CD4-positive, alpha-beta T cell treated with Interleukin-6 at 100 ng/mL for 8 hours (primary cell): ENCODE measurements at places on chromosomes 1 and 21.

DNA sequence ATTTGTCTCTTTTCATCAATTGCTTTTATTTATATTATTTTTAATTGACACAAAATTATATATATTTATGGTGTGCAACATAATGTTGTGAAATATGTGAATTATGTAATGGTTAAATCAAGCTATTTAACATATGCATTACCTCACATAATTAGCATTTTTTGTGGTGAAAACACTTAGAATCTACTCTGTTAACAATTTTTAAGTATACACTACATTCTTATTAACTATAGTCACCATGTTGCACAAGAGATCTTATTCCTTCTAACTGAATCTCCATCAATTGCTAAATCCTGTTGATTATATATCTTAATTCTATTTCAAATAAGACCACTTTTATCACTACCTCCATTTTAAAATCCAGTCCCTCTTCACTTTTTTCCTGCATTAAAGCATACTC, 42.5 kb downstream of the PLPPR5 start:
- DNase-seq = no peak

DNA sequence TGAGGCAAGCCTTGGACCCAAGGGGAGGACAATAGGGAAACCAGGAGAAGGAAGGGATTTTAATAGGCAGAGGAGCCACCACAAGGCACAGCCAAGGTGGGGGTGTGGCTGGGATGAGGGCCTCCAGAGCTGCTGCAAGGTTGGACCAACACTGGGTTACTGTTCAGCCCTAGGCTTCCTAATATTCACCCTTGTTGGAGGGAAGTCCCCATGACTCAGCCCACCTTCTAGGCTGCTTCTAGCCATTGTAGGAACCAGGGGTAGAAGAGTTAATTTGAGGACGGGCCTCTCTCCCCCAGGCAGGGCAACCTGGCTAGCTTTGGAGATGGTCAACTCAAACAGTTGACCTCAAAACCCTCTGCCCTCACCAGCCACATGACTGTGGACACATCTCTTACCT, 59.5 kb downstream of the KCNN3 start:
- DNase-seq = no peak

GRCh38 chr1:50971748-50972305, 1.8 kb downstream of the CDKN2C start:
- DNase-seq = no peak

GRCh38 chr1:12553963-12554362, 64.0 kb downstream of the DHRS3 start:
- DNase-seq = no peak

- no peak for DNase-seq
Measured at GRCh38 chr1:60073605-60074278, at the start of gene C1orf87. Gene C1orf87 (minus strand): TSS chr1:60073770. CDS start chr1:60072643, 1,127 bp downstream.

DNA sequence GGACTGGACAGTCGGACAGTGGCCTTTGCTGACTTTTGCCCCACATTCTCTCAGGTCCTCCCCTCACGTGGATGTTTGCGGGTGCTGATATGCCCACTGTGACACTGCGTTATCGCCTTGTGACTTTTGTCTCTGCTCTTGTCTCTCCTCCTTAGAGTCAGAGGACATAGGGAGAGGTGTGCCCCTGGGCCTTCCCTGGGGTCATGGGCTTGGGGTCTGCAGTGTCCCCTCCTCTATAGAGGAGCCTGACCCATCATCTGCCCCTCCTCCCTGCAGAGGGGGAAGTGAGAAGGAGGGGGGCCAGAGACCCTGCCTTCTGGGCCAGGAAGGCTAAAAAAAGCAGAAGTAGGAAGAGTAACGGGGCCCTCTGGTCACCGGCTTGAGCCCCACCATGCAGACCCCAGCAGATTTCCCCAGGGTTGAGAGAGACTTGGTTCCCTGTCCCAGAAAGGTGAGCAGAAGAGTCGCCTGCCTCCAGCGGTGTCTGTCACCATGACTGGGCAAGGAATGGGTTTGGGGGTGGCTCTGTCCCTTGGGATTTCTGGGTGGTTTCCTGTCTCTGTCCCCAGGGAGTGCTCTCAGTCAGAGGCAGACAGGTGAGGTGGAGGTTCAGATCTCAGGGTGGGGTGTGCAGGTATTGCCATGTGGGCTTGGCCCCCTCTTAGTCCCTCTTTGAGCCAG, 13.3 kb downstream of the RPS6KA1 start:
- no peak for DNase-seq
